ENCODE measurements at places on chromosomes 4 and X.

GRCh38 chrX:15399962-15400391, 15.8 kb upstream of the VEGFD start:
- DNase-seq: no peak

DNA sequence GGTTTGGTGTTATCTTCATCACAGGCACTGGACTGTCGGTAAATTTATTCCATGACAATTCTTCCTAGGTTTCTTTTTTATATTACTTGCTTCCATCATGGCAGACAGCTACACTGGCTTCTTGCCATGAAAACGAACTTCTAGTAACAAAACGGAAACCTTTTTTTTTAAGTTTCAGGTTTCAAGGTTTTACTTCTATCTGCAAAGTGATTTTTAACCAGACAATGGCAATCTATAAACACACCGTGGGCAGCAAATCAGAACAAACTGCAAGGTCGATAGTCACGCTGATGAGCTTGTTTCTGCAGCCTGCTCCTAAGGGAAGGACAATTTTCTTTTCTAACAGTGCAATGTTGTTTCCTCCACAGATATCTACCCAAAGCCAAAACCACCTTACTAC, 29.9 kb downstream of the XG start:
- no peak for DNase-seq

DNA sequence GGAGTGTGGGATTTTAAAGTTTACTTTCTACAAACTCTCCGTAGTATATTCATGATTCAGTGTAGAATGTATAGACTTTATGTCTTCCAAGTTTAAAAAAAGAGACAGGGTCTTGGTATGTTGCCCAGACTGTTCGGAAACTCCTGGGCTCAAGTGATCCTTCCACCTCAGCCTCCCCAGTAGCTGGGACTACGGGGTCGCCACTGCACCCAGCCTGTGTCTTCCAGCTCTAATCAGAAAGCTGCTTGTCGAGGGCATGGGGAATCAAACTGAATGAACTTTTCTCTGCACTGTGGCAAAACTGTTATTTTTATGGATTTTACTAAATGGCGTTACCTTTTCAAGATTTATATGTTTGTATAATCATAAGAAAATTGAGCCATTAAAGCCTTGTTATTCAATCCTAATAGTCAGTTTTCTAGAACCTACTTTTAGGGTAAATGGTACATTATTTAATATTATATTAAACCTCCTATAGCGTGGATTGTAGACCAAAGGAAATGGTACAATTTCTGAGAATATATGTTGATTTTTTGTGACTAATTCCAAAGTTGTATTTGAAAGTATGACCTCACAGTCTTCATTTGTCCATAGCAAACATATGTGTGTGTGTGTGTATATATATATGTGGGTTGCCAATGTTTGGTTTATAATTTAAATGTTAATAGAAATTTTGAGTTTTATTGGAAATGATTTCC, 1.1 kb downstream of the BLOC1S4 start:
- DNase-seq: no peak

DNA sequence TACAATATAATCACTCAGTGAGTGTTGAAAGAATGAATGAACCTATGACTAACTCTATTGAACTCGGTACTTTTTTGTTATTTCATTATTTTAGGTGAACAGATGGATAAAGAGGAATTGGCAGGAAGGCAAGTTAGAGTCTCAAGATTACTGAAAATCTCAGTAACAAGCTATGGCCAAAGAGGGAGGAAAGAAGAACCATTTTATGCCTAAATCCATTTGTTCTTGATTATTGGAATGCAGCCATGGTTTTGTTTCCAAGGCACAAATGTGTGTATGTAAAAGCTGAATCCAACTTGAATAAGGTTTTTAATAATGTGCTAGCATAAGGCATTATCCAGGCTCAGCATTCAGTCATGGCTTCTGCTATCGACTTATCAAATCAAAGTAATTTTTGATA, 196.4 kb downstream of the DTHD1 start:
- DNase-seq: no peak

- no peak for DNase-seq
Observed at GRCh38 chr4:19455196-19455595, 796.5 kb upstream of the SLIT2 start.

GRCh38 chr4:162565730-162566129, 401.9 kb upstream of the FSTL5 start:
- no peak for DNase-seq

DNA sequence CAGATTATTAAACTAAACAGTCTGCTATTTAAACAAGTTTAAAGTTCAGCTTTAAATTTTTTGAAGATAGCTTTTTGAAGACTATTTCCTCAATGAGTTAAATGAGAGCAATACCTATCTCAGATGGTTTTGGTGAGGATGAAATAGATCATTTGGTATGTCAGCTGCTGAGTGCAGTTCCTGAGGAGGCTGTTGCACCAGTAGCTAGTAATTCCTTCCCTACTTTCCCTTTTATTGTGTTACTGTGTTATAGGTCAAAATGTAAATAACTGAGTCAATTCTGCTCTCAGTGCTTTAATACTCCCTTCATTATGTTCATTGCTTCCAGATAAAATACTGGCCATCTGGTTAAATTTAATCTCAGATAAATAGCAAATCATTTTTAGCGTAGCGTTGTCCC, 48.6 kb downstream of the BMPR1B start:
- no peak for DNase-seq

GRCh38 chrX:137479386-137479785, 86.5 kb upstream of the ZIC3 start:
- no peak for DNase-seq

DNA sequence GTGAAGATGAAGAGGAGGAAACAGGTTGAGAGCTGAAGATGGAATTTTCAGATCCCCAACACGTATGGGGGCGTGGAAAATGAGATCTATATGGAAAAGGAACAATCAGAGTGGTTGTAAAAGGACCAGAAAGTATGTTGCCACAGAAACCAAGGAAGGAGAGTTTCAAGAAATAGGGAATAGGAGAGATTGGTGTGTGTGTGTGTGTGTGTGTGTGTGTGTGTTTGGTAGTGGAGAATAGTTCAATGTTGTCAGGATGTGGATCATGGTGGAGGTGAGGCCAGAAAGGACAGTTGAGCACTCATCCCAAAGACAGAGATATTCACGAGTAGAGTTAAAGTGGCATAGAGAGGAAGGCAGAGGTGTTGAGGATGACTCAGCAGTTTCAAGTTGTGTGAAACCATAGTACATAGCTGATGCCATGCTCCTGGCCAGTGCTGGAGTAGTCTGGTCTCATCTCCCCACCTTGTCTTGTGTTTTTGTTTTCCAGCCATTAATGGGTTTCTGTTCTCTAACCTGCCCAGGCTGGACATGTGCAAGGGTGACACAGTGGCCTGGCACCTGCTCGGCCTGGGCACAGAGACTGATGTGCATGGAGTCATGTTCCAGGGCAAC, 36.1 kb downstream of the HEPH start:
- no peak for DNase-seq

DNA sequence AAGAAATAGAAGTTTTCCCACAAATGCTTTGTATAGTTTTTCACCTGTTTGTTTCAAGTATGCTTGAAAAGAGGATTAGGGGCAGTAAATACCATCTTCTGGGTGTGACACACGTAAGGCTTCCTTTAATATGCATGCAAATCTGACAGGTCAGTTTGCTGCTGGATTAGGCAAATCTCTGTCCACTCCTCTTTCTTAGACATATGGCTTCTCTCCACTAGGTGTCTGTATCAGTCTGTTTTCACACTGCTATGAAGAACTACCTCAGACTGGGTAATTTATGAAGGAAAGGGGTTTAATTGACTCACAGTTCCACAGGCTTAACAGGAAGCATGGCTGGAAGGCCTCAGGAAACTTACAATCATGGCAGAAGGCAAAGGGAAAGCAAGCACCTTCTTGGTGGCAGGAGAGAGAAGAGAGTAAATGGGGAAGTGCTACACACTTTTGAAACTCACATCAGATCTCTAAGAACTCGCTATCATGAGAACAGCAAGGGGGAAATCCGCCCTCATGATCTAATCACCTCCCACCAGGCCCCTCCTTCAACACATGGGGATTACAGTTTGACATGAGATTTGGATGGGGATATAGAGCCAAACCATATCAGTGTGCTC, 66.9 kb downstream of the TAB3 start:
- DNase-seq: no peak

DNA sequence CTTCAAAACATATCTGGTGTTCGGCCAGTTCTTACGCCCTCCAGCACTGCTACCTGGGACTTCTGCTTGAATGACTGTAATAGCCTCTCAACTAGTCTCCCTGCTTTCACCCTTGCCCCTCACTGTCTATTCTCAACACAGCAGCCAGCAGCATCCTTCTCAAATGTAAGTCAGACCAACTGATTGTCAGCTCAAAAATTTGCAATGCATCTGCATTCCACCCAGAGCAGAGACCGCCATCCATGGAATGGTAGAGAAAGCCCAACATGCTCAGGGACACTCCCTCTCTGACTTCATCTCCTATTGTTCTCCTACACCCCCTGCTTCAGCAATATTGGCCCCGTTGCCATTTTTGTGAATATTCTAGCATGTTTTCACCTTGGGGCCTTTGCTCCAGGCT, 5.9 kb downstream of the TLR7 start:
- DNase-seq: no peak

GRCh38 chrX:134026565-134027311, 41.3 kb upstream of the GPC3 start:
- DNase-seq: no peak

GRCh38 chr4:182847576-182848450, 69.4 kb downstream of the DCTD start:
- no peak for DNase-seq

- no peak for DNase-seq
Observed at GRCh38 chr4:81460191-81460701, 11.5 kb downstream of the RASGEF1B start.

DNA sequence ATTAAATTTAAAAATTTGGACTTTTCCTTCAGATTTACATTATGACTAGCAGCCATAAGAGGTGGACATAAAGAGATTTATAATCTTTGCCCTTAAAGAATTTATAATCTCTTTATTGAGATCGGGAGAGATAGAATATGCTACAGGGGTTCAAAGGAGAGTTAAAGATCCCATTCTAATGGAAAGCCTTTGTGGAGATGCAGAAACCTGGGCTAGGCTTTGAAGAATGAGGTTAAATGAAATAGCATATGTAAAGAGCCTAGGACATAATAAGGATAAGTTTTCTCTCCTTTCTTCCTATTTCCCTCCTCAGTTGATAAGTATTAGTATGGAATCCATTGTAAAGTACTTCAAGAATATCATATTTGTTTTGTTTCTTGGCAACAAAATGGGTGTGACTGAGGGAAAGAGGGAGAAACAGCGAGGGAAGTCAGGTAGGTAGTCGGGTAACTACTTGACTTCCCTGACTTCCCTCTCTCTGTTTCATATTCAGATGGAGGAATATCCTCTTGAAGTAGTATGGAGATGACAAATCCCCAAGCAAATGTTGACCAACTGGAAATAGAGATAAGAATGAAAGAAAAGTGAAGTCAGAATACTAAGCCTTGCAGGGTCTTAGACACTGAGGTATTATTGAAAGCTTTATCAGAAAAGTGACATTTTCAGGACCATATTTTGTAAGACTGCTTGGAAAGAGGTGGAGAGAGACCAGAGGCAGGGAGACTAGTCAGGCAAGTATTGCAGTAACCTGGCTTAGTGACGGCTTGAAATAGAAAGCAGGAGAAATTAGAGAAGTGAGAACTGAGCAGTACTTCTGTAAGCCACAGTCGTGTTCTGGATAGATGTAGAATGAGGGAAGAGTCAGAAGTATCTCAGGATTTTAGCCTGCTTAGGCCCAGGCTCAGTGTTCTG, 82.9 kb downstream of the PDLIM5 start:
- DNase-seq: no peak

DNA sequence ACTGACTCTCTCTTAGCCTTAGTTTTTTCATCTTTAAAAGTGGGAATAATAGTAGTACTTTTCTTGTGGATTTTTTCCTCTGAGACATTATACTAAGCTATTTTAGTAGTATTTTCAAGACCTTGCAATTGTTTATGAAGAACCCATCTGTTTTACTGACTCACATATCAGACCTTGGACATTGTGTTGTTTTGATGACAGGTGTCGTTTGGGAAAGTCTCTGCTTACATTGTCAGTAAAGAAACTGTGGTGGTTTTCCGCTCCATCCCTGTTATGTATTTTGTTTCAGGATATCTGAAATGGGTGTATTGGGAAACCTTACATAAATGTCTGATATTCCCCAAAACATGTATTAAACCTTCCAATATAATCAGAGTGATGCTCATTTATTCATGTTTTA, 92.2 kb downstream of the STIM2 start:
- DNase-seq: no peak

DNA sequence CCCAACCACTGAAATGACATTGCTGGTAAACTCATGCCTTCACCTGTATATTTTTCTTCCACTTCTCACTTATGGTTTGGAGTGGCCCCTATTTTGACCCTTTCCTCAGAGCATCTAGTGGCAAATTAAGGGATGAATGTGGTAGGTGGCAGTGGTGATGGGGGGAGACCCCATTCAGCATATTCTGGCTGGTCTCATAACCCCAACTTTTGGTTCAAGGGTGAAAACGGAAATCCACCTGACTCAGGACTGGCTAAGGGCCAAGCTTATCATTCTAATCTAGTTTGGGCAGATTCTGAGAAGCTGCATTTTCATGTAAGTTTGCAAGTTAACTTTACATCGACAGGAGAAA, 47.0 kb upstream of the NSUN7 start:
- no peak for DNase-seq

DNA sequence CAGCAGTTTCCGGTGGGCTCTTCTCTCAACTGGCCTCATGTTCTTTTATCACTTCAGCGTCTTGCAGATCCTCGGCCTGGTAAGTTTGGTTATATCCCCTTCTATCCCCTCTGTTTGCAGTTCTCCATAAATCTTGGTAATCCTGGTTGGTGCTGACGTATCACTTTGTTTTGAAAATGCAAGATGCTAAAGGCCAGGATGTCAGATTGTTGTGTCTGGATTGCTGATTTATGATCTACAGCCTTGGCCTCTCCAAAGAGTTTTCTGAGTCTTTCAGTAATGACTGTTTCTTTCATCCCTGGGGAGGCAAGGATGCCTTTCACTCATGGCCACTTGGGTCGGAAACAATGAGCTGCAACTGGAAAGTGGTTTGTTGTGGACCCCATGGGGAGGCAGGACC, 146.4 kb downstream of the AMMECR1 start:
- DNase-seq: no peak

DNA sequence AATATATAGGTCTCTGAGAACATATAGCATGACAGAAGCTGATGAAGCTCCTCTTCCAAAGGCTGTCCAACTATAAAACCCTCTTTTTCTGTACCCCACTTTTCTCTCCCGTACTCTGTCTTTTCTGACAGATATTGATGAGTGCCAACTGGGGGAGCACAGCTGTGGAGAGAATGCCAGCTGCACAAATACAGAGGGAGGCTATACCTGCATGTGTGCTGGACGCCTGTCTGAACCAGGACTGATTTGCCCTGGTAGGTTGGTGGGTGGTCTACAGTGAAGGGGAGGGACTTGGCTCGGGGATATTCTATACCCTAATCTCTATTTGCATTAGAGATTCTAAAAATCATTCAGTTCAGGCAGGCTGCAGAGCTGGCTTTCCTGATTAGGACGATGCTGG, 80.4 kb downstream of the EGF start:
- DNase-seq: no peak

DNA sequence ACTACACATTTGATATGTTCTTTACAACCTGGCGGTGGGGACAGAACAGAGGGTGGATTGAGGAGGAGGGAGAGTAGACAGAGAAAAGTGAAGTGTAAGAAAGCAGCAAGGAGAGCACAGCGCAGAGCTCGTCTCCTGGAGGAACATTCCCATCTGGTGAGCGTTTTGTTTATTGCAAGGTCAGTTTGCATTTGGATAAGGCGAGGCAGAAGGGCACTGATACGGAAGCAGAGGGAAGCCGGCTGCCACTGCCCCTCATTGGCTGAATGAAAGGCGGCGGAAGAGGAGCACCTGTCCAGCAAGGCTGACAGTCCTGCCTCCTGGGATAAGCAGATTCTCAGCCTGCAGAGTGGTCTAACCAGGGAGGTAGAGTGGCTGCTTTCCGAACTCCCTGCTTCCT, 83.2 kb downstream of the GPR143 start:
- DNase-seq: no peak
